ENCODE measurements at places on chromosomes 1 and 21. TPM values are rescaled to one million over a fixed set of nuclear protein-coding genes. Genes with fewer than 3 reads are reported as not detected.

The ACTN2 gene
- not detected for total RNA-seq

The LIN28A gene
- not detected for total RNA-seq

The FBXO28 gene
- 56.5 TPM for total RNA-seq

The TMEM82 gene
- total RNA-seq: not detected

The UAP1 gene
- 122 TPM for total RNA-seq

Data from nasal cavity respiratory epithelium epithelial cell of viscerocranial mucosa (primary cell).